Fibroblast of mammary gland (primary cell): ENCODE measurements at places on chromosomes 2 and 18.

DNA sequence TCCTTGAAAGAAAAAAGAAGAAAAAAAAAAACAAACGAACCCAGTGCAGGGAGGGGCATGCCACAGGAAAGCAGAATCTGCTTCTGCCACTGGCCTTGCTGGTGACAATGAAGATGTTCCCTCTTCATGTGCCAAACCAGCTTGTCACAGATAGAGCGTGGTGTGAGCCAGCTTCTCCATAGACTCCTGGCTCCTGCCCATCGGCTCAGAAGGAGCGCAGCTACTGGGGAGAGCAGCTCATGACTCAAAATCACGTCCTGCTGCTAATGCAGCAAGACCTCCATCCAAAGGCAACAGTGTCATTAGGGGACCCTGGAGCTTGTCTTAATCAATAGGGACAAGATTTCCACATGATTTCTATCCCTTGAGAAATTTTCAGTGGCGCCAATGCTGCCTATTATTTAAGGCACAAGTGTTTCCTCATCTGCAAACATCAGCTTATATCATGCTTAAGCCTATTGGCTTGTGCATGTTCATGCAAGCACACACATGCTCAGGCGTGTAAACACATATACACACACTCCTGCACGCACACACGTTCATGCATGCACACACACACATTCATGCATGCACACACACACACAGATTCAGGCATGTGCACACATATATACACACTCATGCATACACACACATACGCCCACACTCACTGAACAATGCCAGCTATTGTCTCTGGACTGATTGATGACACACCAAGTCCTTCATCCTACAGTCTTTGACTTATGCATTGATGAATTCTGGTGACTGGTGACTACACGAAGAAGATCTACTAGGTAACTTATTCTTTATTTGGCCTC is 682.0 kb upstream of the ID2 start:
- DNase-seq, result no peak

- no peak for DNase-seq
These were observed 18.7 kb downstream of the SMARCAL1 start for GRCh38 chr2:216430811-216431530.

DNA sequence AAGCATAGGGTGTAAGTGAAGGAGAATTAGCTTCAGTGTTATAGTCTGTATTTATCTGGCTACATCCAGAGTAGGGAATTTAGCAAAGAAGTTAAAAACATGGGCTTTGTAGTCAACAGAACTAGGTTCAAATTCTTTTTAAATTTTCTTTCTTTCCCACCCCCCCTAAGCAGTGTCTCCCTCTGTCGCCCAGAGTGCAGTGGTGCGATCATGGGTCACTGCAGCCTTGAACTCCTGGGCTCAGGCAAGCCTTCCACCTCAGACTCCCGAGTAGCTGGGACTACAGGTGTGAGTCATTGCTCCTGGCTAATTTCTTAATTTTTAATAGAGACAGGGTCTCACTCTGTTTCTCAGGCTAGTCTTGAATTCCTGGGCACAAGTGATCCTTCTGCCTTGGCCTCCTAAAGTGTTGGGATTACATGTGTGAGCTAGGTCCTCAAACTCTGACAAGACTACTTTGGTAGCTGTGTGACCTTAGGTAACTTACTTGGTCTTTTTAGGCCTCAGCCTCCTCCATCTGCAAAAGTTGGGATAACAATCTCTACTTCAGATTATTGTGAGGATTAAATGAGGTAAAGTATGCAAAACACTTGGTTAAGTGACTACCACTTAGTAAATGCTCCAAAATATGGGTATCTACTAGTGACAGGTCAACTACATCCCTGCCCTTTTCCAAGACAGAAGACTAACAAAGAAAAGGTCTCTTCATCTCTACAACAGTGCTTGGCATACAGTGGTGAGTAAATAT is 17.8 kb downstream of the DOK1 start:
- DNase-seq, result no peak

GRCh38 chr18:40388121-40388520 is 1566.9 kb upstream of the PIK3C3 start:
- no peak for DNase-seq

GRCh38 chr2:97979904-97980303 is 15.8 kb downstream of the TMEM131 start:
- no peak for DNase-seq

GRCh38 chr18:10111944-10112343 is 198.1 kb downstream of the VAPA start:
- DNase-seq, result no peak

DNA sequence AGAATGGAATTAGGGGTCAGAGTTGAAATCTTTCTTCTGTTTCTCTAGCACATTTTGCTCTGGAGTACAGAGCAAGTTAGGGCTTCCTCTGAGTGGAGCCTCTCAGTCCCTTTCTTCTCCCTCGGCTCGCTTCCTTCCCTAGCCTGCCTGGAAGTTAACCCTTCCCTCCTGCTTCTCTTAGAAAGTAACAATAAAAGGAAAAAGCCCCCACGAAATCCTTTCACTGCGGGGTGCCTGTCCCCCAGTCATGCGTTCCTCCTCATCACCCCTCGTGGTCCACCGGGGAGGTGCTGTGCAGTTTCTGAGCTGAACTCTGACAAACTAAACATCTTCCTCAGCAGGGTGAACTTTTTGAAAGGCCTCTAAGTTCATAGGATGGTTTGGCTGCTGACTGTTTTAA is 2.0 kb downstream of the IGFBP2 start:
- no peak for DNase-seq

GRCh38 chr2:102194609-102195268 is 7.9 kb downstream of the IL1RL2 start:
- DNase-seq, result no peak

GRCh38 chr2:225100856-225101294 is 58.6 kb upstream of the DOCK10 start:
- peak; percentile 96 for DNase-seq

DNA sequence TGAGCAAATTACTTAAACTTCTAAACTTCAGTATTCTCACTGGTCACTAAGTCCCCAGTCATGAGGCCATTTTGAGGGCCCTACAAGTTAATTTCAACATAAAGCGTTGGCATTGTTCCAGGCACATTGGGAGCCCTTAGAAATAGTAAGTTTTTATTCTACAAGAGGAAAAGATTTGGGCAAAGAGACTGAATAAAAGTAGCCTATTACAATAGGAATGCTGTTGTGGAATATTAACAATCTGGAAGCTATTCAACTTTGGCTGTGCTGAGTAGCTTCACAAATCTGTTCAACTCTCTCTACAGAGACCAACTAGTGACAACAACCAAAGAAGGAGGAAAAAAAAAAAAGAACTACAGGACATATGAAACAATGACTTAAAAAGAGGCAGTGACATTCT is 1287.5 kb upstream of the NXPH2 start:
- DNase-seq, result no peak

DNA sequence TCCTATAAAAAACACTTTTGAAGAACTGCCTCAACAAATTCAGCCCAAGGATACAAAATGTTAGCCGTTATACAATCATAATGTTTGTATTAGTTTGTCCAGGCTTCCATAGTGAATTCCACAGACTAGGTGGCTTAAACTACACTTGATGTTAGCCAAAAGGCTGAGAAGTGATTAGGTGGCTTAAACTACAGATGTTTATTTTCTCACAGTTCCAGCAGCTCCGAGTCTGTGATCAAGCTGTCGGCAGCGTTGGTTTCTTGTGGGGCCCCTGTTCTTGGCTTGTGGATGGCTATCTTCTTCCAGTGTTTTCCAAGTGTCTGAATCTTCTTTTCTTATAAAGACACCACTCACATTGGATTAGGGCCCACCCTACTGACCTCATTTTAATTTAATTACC is 31.5 kb upstream of the MFF start:
- no peak for DNase-seq

GRCh38 chr2:134336352-134336751 is 82.5 kb downstream of the MGAT5 start:
- DNase-seq, result no peak

GRCh38 chr2:194223218-194223617 is 1433.8 kb upstream of the SLC39A10 start:
- DNase-seq, result no peak

DNA sequence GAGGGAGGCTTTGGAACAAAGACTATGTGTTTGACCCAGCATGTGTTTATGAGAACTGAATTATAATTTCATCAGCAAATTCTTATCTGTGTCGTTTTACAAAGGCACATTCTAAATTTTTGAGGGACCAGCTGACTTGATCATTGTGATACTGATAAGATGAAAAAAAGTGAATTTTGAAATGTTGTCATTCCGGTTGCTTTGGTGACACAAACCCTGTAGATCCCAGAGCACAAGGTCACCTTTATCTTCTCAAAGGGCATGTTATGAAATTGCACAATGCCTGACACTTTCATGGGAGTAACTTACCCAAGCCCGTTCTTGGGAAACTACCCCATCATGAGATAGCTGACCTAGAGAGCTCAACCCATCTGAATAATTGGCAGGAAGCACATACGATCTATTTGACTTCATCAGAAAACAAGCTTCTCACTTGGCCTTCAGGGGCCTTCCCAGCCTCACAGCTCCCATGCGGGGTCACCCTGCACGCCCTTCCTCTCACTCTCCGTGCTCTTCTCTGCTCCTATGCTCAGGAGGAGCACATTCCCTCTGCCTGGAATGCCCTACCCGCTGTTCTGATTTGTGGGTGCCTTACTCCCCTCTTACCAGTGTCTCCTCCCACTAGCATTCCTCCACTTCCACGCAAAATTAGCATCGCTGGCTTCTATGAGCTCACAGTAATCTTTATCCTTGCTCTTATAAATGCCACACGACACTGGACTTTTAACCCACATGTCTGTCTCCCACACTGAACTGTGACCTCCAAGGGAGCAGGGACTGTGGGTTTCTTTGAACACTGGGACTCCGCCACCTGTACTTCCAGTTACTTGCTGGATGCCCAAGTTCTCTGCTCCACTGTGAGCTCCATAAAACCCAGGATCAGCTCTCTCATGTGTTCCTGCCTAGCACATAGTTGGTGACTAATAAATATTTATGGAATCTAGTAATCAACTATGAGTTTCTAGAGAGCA is 555.8 kb upstream of the ID2 start:
- DNase-seq, result peak; percentile 30

DNA sequence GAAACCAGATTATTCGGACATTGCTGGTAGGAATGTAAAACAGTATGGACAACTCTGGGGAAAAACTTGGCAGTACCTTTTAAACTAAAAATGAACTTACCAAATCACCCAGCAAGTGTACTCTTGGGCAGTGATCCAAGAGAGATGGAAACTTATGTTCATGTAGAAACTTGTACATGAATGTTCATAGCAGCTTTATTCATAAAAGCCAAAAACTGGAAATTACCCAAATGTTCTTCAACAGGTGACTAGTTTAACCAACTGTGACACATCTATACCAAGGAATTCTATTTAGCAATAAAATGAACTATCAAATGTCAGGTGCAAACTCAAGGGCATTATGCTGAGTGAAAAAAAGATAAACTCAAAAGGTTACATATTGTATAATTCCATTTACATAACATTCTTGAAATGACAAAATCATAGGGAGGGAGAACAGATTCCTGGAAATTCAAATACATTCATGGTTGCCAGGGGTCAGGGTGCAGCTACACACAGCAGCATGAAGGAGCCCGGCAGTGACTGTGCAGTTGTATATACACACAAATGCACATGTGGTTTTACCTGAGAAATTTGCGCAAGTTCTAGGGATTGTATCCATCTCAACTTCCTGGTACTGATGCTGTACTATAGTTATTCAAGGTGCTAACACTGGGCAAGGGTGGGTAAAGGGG is 3.5 kb upstream of the RNU4ATAC start:
- DNase-seq, result peak; percentile 17

DNA sequence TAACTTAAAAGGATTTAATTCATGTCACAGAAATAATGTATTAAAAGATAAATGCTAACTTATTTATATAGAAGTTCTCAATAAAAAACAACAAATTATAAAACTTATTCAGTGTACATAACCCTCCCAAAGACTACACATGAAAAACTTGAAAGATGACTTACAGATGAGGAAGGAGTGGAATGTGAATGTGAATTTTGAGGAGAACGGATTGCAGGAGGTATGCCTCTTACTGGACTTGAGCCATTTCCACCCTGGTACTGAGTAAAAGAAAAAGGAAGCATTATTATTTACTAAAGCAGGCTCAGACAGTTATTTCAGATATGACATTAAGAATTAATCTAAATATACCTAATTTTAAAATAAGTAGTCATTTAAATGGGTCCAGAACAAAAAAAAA is 104.4 kb downstream of the TLK1 start:
- no peak for DNase-seq

DNA sequence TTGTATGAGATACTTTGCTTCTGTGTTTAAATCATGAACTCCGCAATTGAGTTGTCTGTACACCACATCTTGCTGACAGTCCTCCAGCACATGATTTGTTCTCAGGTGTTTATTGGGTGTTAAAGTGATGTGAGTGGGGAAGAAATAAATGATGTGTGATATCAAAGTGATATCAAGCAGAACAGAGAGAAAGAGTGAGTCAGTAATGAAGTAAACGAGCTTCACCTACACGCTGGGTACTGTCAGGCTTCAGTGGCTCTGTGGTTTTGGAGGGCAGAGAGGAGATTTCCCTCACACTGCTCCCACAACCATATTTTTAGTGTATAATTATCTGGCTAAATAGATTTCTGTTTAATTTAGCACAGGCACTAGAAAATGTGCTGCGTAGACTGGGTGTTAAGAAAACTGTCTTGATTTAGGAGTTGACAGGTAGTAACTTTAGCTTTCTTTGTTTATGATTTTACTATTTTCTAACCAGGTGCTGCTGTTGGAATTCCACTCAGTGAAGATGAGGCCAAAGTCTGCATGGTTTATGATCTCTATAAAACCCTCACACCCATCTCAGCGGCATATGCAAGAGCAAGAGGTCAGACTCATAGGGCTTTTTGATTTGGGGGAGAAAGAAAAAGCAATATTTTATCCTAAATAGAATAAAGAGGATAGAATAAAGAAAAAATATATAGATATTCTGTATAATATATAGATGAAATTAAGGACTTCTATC is 21.2 kb downstream of the ATIC start:
- DNase-seq, result no peak

- peak; percentile 57 for DNase-seq
These were observed 60.1 kb upstream of the GLI2 start for GRCh38 chr2:120675460-120676130.

GRCh38 chr2:206533977-206534376 is 90.6 kb downstream of the ADAM23 start:
- DNase-seq, result no peak

- no peak for DNase-seq
These were observed 4.7 kb upstream of the ADNP2 start for GRCh38 chr18:80104364-80104779.

GRCh38 chr2:19554520-19554919 is 196.1 kb upstream of the OSR1 start:
- no peak for DNase-seq

GRCh38 chr2:240780023-240780700 is 39.9 kb downstream of the KIF1A start:
- DNase-seq, result no peak

- peak; percentile 58 for DNase-seq
These were observed 74.5 kb downstream of the SPATS2L start for GRCh38 chr2:200380833-200381542.

GRCh38 chr2:218228366-218229090 is 11.5 kb downstream of the ARPC2 start:
- DNase-seq, result peak; percentile 33
